Fibroblast of gingiva (primary cell): ENCODE measurements at places on chromosomes 6 and 20.

GRCh38 chr20:58136149-58136484 is 92.3 kb downstream of the ANKRD60 start:
- DNase-seq = no peak

- peak; percentile 73 for DNase-seq
These were observed 34.0 kb upstream of the COL10A1 start for GRCh38 chr6:116159782-116160524.

DNA sequence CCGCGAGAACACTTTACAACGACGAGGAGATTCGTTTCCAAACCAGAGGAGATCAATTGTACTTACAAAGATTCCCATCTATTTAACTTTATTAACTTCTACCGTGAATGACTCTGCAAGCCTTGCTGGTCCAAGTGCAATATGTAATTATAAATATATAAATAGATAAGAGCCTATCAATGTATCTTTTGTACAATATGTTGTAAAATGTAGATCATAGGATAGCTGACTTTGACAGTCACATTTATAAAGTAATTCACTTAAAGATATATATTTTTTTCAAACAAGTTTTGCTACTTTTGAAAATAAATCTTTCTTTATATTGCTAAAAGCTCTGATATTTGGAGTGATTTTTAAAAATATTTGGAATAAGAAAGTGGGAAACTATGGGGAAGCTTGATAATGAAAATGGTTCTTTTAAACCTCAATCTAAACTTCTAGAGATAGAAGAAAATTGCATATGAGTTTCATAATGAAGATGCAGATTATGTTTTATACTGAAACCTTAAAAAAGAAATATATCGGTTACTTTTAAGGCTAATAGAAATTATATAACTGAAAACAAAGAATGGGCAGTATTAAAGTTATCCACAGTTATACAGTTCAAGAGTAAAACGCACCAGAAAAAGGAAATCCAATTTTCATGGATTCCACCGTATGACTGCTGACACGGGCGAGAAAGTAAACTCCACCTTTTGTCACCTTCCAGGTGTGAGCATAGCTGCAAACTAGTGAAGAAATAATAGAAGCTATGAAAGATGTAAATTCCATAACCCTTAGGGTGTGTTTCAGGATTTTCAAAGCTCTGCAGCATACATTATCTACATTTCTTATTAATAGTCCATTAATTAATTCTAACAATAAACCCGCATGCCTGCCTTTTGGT is 3.3 kb downstream of the TCF21 start:
- DNase-seq = no peak

GRCh38 chr20:15756002-15756753 is 817.1 kb downstream of the KIF16B start:
- no peak for DNase-seq

- DNase-seq = peak; percentile 64
These were observed 65.5 kb downstream of the SYNJ2 start for GRCh38 chr6:158047127-158047518.

DNA sequence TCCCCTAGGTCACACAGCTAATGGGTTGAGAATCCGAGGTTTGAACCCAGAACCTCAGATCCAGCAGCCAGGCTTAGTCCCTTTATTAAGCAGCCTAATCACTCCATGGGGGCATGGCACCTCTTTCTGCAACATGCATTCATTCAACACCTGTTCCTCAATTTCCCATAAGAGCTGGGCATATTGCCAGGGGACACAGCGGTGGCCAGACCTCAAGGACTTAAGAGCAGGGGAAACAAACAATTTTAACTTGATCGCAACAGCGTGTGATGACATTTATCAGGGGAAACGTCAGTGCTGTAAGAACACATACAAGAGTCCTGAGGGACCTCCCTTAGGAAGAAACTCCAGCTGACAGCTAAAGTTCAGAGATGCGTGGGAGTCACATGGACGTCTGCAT is 267.4 kb upstream of the CDH4 start:
- no peak for DNase-seq

- no peak for DNase-seq
These were observed 41.9 kb downstream of the PKHD1 start for GRCh38 chr6:52045481-52045880.

- no peak for DNase-seq
These were observed 190.6 kb downstream of the MANEA start for GRCh38 chr6:95767897-95768463.
